ENCODE measurements at places on chromosomes 1 and 21. TPM values are rescaled to one million over a fixed set of nuclear protein-coding genes. Genes with fewer than 3 reads are reported as not detected.

DNA sequence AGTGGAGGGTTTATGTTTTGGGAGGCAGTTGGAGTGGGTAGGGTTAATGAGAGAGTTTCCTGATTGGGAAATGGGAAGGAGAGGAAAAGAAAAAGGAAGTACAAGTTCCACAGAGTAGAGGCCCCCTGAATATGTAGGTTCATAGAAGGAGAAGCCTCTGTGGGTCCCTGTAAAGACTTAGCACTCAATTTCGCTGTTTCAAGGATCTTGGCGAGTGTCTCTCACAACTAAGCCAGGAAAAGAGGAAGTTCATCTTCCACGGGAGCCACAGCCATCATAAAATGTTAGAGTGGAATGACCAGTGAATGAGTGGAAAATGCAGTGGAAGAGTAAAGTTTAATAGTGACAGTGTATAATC, 17.4 kb upstream of the DPYD start:
- H3K27ac ChIP-seq: no peak overlapping the region
- no peak for DNase-seq
- no peaks in the 10 kb centered on the region for H3K27me3 ChIP-seq
- H3K4me3 ChIP-seq: no peak overlapping the region
- no peaks in the 10 kb centered on the region for H3K4me1 ChIP-seq

The GCSAML gene
- total RNA-seq: not detected

The USH2A gene
- 0.37 TPM for total RNA-seq

The TNFRSF25 gene
- 19.5 TPM for total RNA-seq

All from WTC11 (cell line).